ENCODE measurements at places on chromosomes 11 and 22. TPM values are rescaled to one million over a fixed set of nuclear protein-coding genes. Genes with fewer than 3 reads are reported as not detected.

SLC6A5 gene
- total RNA-seq: not detected

SLC25A18 gene
- not detected for total RNA-seq

FOLH1 gene
- 0.21 TPM for total RNA-seq

OR5D13 gene
- not detected for total RNA-seq

MMP7 gene
- 1.3 TPM for total RNA-seq

TLCD5 gene
- total RNA-seq: 0.64 TPM

ZBTB16 gene
- total RNA-seq: 2.4 TPM

ADAMTS8 gene
- total RNA-seq: not detected

CTSW gene
- total RNA-seq: not detected

APOL6 gene
- 9.8 TPM for total RNA-seq

ROM1 gene
- total RNA-seq: 3.0 TPM

DDI1 gene
- not detected for total RNA-seq

ADM2 gene
- 4.3 TPM for total RNA-seq
